ENCODE measurements at places on chromosomes 12 and 14.

DNA sequence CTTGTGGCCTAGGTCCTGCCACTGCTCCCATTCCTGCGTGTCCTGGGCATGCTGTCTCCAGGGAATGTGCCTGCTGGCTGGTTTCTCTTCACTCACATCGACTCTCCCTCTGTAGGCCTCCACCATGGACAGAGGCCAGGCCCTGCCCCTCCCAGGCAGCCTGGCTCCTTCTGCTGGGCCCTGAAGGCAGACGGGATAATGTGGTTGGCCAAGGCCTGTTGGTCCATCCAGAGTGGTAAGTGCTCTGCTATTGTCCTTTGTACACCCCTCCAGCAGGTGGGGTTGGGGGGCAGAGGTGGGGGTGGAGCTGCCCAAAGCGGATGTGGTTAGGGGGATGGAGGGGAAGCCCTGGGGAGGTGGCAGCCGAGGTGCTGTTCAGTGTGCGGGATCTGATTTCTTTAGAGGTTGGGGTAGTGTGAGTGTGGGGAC, 9.5 kb upstream of the NR4A1 start:
- no peak for DNase-seq

DNA sequence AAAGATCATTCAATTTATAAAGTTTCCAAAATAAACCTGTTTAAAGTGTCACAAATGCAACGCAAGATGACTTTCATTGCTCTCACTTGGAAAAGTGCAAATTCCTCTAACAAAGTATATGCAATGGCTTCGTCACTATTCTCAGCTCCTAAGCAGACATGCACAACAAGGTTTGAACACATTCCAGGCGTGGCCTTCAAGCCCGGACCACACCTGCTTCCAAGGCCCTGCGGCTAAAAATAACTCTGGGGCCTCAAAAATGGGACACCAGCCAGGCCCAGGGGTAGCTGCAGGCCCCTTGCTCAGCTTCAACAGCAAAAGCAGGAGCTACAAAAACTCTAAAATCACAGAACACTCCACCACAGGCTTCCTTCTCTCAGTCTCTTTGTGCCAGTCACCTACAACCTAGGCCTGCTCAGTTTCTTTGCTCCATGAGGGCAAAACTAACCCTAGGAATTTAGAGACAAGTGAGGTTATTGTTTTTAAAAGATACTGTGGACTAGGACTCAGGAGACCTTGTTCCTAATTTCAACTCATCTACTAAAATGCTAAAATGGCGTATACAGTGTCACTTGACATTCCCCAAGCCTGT, 29.3 kb downstream of the DUSP16 start:
- DNase-seq, result peak; percentile 42

DNA sequence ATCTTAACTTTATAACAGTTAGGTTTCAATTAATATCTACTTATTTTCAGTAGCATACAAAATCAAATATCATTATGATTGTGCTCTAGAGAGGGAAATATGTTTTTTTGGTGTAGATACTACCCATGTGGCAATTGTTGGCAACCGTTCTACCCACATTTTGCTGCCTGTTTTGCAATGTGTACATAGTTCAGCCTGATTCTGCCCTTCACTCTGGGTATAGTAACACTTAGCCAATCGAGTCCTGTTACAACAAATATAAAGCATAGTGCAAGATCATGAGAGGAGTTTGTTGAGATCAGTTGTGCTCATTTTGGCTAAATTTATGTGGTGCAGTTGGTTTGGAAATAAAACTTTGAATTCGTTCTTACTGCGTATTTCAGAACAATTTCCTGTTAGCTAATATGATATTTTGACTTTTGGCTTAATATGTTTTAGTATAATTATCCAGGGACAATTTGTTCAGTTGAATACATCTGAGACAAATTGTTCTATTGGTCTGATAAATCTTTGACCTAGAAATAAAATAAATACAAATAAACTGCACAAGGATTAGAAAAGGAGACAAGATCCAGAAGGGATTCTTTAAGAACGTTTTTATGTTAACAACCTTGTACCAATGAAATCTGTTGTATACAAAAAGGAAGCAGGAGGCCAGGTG, 76.9 kb downstream of the ATF7IP start:
- no peak for DNase-seq

DNA sequence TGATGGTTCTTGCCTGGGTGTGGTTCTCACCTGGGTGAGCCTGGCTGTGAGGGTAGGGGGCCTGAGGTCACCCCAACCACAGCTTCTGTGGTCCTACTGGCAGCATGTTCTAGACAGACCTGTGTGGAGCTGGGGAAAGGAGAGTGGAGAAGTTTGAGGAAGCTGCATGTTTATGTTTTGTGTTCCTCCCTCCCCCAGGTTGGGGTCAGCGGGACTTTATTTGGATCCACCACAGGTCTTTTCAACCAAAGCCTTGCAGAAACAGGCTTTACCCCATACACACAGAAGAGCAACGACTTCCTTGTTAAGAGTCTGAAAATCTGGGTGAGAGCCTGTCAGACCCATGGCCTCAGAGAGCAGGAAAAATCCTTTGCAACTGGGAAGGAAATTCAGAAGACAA, 5.6 kb downstream of the CD9 start:
- DNase-seq, result no peak

All from renal pelvis (tissue), 12 donors.